ENCODE measurements at places on chromosomes 2 and 18.

GRCh38 chr18:11982981-11983380 lies 1.7 kb downstream of the IMPA2 start:
- no peak for DNase-seq

DNA sequence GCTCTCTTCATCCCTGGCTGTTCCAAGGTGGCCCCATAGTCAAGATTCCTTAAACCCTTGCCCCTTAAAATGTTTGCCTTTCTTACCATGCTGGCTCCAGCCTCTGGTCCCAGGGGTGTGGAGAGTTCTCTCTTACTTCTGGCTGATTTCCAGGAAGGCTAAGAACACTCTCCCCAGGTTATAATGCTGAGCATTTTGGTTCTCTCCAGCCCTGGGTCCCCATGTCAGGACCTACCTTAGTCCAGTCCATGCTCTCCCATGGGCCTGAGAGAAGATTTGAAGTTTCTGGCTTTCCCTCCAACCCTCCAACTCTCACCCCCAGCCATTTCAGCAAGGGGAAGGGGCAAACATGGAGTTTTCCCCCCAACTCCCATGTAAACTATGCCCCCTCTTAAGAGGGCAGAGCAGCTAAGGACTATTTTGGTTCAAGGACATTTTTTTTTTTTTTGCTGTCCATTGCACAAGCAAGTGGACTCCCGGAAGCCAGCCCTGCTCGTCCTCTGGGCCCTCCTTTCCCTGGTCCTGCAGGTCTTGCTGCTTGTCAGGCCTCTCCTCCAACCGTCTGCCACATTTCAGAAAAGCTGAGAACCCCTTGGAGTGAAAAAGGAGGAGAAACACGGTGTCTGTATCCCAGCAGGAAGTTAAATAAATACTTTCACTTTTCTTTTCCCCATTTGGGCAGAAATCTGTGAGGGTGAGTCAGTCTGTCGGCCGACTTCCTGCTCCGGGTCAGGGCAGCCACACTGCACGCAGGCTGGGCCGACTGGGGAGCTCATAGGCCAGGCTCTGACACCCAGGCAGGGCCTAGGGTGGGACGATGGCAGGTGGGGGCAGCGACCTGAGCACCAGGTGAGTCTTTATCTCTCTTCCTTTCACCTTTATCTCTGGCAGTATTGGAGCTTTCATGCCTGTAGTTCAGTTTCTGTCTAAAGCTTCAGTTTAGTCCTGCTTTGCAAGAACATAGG lies at the start of gene SP140L:
Gene SP140L (plus strand): TSS at position 741 of the 965 bp plus-strand sequence. CDS start 77 bp downstream, at position 818.
- peak; percentile 78 for DNase-seq

GRCh38 chr2:212177724-212178123 lies 360.9 kb downstream of the ERBB4 start:
- DNase-seq, result no peak

DNA sequence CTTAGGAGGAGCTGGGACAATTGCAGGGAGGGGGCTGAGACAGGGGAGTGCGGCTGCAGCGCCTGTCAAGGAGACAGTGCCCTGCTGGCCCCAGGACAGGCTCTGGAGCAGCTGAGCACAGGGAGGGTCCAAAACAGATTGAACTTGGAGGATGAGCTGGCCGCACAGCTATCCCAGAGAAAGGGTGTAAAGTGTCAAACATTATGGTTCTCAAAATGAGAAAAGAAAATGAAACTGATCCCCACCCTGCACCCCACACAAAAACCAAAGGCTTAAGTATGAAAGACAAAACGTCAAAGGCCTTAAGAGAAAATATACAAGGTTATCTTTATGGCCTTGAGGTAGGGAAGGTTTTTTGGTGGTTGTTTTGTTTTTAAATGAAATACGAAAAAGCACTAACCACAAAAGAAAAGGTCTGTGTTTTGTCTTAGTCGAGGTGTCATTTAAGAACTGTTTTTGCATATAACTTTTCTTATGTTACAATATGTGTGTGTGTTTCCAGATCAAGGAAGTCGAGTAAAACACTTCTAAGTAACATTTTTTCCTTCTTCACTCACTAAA lies 111.8 kb downstream of the HDAC4 start:
- DNase-seq, result peak; percentile 62

DNA sequence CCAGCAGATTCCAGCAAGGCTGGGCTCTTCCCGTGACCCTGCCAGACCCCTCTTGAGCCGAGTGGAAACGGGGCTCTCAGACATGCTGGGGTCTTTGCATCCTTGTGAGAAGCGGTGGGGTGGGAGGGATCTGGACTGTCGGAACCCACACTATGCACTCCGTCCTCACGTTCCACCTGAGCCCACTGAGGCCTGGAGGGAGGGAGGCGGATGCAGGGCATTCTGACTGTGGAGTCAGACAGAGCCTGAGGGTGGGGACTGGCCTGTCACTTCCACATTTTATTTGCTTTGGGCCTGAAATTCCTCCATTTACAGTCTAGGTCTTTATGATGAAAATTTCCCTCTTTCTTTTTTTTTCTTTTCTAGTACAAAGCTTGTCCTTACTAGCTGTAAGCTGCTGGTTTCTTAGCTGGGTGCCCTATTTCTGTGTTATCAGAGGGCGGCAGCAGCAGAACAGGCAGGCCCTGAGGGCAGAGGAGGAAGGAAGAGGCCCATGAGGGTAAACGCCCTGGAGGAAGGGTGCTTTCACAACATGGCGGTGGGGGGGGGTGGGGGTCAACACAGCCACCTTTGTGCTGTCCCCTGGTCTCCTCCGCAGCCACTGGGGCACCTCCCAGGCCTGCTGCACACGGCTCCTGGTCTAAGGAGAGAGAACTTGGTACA lies 373.5 kb upstream of the MYT1L start:
- DNase-seq, result no peak

DNA sequence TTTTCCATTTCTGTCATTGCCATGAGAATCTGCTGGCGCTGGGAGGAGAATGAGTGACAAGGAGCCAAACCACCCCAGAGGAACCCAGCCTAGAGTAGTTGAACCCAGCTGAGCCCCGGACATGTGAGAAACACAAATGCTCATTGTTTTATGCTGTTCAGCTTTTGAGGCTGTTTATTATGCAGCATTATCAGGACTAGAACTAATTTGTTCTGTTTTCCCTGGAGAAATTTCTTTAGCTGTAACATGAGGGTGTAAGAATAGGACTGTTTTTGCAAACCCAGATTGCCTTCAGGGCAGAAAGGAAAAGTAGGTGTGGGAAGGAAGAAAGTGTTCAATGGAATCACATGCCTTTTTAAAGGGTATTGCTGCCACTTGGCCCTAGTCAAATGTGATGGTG lies 28.5 kb upstream of the DOCK10 start:
- DNase-seq, result no peak

GRCh38 chr2:109173311-109174171 lies 44.5 kb downstream of the SH3RF3 start:
- DNase-seq, result no peak

DNA sequence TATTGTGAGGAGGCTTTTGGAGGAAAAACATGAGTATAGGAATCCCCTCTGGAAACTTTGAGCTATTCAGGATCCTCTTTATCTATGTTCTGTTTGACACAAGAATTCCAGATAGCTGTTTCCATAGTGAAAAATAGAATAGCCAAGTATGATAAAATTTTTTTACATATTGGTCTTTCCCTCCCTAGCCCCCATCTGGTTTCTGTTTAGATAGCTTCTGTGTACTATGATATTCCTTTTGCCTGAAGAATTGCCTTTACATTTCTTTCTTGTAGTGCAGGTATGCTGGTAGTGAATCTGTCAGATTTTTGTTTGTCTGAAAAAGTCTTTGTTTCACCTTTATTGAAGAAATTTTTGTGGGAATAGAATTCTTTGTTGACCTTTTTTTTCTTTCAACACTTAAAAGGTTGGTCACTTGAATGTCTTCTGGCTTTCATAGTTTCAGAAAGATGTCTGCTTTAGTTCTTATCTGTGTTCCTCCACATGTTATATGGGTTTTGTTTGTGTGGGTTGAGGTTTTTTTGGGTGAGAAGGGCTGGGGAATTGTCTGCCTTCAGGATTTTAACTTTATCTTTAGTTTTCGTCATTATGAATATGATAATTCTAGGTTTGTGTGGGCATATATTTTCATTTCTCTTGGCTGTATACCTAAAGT lies 29.9 kb upstream of the FBLN7 start:
- no peak for DNase-seq

- DNase-seq, result no peak
Observed at GRCh38 chr18:11154368-11154989, 5.1 kb upstream of the PIEZO2 start.

GRCh38 chr2:40218679-40219078 lies 233.2 kb downstream of the SLC8A1 start:
- DNase-seq, result no peak

- no peak for DNase-seq
Observed at GRCh38 chr2:68463287-68463877, 3.7 kb downstream of the FBXO48 start.

GRCh38 chr2:15942711-15943345 lies 2.5 kb downstream of the MYCN start:
- DNase-seq, result peak; percentile 5

DNA sequence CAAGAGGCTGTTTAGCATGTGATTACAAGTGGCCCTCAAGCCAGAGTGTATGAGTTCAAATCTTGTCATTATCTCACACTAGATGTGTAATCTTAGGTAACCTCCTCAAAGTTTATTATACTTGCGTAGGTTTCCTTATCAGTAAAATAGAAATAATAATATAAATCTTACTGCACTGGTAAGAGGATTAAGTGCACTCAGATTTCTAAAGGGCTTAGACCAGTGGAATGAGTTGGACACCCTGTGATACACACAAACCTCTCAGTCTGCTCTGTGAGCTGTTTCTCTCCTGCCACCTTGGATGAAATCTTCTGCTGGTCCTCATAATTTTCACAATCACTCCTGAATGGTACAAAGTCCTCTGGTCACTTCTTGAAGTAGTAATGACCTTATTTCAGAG lies 145.4 kb upstream of the ZNF516 start:
- DNase-seq, result no peak

DNA sequence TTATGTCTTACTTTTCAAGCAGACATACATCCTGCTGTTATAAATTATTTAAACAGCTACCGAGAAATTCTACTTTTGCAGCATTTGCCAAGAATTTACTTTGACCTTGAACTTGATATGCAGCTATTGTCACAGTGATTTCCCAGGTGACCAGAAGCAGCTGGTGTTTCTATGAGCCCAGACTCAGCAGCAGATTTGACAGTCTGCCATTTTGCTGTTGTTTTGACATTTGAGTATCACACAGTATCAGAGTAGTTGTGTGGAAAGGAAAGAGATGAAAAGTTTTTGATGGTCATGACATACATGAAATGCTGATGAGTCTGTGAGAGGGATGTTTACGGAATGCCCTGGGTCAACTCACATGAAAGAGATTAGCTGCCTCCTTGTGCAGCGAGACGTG lies 6.6 kb upstream of the CCDC195 start:
- no peak for DNase-seq

DNA sequence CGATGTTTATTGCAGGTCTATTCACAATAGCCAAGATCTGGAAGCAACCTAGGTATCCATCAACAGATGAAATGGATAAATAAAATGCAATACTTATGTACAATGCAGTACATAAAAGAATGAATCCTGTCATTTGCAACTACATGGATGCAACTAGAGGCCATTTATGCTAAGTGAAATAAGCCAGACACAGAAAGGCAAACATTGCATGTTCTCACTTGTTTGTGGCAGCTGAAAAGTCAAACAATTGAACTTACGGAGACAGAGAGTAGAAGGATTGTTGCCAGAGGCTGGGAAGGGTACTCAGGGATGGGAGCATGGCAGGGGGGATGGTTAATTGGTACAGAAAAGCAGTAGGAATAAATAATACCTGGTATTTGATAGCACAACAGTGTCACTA lies 563.9 kb downstream of the TMX3 start:
- no peak for DNase-seq

DNA sequence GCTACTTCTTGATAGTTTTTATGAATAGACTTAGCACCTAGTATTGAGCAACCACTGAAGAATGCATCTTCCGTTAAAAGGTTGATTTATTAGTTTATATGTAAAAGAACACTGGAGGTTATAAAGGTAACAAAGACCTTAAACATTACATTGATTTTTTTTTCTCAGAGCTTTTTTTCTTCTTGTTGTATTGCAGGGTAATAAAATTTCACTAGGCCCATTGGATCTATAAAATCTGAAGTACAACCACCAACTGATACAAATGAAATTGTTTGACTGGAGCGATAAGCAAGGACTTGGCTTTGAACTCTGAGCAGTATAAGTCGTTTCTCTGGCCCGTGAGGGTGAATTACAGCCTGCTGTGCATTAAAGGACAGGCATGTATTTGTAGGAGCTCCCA lies 344.0 kb downstream of the LRRTM1 start:
- DNase-seq, result no peak

- DNase-seq, result no peak
Observed at GRCh38 chr2:10919771-10920621, 8.3 kb downstream of the KCNF1 start.

DNA sequence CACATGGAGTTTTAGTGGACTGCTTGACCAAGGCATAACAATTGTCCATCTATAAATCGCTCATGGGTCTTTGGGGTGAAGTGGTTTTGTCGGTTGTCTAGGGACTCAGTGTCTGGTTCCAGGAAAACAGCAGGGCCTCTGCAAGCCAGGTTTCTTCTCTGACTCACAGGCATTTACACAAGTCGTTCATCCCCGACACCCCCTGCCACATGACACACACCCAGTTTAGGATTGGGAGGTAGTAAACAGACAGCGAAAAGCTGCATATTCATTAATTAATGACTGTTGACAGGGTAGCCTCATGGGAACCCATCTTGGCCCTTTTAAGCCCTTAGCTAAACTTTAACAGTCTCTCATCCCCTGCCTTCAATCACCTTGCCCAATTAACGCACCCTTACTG lies 194.8 kb upstream of the ACVR2A start:
- no peak for DNase-seq

DNA sequence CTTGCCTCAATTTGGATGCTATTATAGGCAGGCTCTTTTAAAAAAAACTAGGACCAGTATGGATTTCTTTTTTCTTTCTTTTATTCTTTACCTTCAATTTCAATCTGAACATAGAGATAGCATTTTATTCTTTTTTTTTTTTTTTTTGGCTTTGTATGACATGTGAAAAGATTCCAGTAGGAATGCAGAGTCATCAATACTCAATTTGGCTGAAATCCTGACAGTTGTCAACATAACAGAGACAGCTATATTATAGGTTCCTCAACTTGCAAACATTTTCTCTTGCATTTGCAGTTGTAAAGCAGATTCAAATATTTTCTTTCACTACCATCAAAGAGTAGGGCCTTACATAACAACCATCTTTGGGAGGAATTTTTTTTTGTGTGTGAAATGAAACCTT lies 334.4 kb downstream of the LRP1B start:
- no peak for DNase-seq

All from stimulated activated naive CD8-positive, alpha-beta T cell treated with anti-CD3 and anti-CD28 coated beads, Interleukin-15, amount 100 ng/mL, for 72 hours (primary cell).